ENCODE measurements at places on chromosomes 1 and 21.
A peak's percentile ranks its signal among the peaks of the same experiment; 100 is the strongest.

GRCh38 chr21:36946949-36947356, 19.5 kb downstream of the HLCS start:
- DNase-seq = no peak

GRCh38 chr1:67573311-67573872, 111.6 kb upstream of the GADD45A start:
- no peak for DNase-seq

DNA sequence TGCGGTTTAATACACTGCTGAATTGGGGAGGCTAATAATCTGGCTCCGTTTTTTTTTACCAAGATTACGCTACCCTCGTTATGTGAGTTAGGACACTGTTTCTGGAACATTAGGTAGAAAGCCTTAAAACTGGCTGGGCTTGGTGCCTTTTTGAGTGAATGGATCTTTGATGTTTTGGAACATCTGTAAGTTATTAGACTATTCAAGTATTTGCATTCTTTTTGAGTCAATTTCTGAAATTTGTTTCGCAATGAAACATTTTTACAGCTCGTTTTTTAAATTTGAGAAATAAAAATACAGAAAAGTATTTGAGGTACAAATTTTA, 106.9 kb downstream of the LTN1 start:
- peak; percentile 76 for DNase-seq

- no peak for DNase-seq
Measured at GRCh38 chr1:19815801-19816736, 986 bp upstream of the RNF186 start.

DNA sequence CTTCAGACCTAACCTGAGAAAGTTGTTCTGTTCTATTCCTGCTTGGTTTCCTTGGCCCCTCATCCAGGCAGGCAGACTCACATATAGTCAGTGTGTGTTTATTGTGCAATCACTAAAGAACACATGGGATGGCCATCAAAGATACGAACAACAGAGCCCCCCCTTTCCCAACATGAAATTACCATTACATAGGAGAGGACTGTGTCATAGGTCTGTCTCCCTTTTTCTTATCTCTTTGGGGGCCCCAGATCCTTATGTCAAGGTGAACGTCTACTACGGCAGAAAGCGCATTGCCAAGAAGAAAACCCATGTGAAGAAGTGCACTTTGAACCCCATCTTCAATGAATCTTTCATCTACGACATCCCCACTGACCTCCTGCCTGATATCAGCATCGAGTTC, 21.6 kb downstream of the SYT11 start:
- DNase-seq = no peak

DNA sequence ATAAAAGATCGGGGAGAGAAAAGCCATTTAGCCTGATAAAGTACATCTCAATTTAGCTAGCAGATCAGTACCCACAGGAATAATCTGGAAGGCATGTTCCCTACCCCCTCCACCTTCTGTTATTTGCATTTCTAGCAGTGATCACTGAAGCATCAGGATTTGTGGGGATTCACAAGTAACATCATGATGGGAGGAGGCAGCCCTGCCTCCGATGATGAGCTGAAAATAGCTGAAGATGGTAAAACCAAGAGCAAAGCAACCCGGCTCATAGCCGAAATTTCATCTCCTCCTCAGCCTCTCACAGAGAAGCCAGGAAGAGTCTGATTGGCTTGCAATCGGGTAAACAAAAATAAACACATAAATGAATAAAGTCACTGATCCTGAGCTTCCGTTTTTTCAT, 2.4 kb downstream of the CCSAP start:
- no peak for DNase-seq

DNA sequence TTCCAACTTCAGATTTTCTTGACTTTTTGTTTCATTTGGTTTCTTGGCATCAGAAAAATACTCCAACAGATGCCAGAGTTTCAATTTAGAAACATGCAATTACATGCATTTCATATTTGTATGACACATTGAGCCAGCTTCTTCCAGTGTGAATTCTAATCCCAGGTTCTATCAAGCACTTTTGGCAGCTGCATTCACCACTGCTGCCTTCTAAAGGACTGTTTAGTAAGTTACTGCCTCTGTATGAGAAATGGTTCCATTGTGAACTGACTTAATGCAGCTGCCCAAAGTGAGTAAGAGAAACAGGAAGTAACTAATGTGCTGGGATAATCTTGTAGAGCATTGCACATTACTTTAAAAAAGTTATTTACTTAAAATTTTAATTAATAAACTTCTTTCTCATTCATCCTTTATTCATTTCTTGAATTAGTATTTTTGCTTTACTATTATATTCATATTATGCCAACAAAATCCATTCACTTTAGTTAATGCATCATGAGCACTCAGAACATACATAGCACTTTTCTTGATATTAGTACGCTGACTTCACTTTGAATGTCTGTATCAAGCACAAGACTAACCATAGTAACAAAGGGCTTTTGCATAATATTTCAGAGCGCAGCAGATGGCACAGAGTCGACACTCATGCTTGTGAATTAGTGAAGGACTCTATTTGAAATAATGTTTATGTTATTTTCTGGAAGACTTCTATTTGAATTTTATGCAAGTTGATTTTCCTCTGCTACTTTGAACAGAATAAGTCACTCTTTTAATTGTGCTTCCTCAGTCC, 9.8 kb downstream of the RGS18 start:
- peak; percentile 40 for DNase-seq

DNA sequence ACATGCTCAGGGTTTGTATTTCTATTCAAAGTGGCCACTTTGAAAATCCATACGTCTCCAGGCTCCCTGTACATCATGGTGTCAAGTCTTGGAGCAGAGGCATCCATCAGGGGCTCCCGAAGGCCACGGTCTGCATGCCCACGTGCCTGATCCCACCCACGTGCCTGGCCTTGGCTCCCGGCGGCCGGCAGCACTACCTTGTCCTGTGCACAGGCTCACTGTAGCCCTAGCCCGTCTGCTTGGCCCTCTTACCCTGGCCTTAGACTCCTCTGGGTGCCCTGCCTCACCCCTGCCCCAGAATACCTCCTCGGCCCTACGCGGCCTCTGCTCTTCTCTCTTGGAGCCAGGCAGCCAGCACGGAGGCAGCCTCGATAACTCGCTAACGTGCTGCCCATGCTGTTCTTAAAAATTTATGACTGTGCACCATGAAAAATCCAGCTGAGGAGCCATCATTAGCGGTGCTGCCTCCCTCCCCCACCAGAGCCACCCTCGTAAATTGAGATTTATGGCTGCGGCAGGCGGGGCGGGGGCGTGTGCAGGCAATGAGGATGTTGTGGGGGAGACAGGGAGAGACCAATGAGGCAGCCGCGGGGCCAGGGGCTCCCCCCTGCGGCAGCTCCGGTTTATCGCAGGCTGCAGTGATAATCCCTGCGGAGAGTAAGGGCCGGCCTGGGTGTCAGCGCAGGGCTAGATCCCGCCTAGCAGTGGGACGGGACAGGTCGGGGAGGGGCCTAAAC, 24.6 kb downstream of the DMAP1 start:
- peak; percentile 75 for DNase-seq

DNA sequence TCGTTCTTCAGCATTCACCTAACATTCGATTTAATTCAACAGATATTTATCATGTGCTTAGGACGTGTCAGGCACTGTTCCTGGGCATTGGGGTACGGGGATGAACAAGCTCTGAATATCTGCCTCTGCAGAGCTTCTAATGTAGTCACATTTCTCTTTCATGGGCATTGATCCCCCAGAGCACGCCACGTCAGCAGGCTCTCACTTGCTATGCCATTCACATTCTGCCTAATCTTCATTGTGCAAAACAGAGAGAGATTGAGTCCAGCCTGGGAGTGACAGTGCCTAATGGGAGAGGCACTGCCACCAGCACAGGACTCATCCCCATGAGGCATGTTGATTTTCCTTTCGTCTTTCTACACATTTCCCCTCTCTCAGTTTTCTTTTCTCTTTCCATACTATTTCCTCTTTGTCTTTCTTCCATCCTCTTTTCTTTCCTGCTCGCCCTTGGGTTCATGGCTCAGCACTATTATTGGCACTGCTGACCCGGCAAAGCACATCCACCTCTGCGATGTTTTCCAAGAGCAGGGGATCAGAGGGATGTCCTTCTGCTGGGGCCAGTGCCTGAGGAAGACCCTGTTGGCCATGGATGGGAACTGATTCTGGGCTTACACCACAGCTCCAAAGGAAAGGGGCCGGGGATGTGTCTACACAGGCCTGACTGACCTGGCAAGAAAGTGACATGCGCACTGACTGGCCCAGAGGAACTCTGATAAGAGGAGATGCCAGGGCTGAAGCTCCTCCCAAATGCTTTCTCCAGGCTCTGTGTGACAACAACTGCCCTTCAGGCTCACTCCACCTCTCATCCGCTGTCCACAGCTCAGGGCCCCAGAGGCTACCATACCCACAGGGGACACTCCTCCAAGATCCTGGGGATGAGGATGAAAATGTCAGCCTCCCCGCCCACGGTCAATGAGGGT, 195.9 kb downstream of the TOMM20 start:
- DNase-seq = no peak

GRCh38 chr1:91897016-91897415, 11.1 kb upstream of the TGFBR3 start:
- DNase-seq = no peak

- peak; percentile 99 for DNase-seq
Measured at GRCh38 chr21:18529254-18529653, 125.7 kb upstream of the TMPRSS15 start.

DNA sequence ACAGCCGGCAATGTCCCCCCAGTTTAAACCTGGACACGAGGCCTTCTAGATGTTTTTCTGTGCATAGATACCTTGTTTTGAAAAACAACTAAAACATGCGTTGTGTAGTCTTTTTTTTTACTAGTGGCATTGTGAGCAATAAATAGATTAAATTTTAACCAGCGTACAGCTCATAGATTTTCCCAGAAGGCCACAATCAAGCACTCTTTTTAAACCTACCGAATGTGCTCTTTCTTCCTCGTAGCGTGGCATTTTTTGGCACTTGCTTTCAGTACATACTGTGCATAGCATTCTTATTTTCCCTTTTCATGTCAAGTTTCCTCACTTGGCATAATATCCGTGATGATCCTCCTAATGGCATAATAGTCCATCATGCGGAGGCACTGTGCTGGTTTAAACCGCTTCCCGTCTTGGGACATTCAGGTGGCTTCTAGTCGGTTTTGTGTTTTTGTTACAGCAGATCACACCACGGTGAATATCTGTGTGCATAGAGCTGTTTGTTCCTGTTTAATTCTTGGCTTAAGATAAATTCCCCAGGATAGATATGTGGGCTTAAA, 95.3 kb downstream of the PDE9A start:
- no peak for DNase-seq

DNA sequence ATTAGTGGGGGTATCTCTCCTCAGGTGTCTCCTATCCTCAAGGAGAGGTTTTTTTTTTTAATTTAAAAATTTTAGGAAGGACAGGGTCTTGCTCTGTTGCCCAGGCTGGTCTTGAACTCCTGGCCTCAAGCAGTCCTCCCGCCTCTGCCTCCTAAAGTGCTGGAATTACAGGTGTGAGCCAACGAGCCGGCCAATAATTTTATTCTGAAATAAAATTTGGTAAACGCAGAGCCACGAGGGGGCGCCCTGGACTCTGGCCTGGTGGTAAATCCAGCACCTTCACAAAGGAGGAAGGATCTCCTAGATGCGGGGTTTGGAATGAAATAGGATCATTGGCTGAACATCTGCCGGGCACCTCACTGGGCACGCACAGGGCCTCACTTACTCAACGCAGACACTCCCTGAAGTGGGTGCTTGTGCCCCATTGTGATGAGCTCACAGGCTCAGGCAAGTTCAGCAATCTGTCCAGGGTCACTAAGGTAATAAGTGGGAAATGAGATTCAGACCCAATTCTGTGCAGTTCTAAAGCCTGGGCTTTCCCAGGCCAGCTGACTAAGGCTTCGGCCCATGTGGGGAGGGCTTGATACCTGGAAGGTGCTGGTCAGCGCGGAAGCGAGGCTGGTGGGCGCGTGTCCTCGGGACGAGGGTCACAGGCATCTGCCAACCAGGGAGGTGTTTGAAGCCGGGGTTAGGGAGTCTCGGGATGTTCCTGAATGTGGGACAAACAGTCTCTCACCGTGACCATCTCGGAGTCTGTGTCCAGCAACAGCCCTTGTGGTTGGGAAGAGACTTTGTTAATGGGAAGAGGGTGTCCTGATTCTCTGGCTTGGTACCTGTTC, 32.7 kb upstream of the ETV3 start:
- DNase-seq = peak; percentile 15

DNA sequence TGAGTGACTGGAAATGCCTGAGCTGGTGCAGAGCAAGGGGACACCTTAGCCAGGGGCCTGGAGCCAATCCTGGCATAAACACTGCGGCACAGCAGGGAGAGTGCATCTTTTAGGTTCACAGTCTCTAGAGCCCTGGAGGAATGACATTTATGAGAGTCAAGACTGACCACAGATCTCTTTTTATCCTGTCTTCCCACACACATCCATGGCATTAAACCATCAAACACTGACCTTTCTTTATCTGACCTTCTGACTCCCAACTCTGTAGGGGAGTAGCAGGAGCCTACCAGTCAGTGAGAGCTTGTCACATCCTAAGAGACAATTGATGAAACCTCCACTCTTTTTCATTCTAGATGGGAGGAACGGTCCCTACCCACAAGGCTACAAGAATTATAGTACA, 7.9 kb downstream of the CD34 start:
- DNase-seq = no peak

GRCh38 chr1:231338270-231339128, at the start of gene SPRTN:
SPRTN (plus strand) TSS chr1:231338293; CDS start chr1:231338384, 91 bp downstream.
- DNase-seq = no peak

DNA sequence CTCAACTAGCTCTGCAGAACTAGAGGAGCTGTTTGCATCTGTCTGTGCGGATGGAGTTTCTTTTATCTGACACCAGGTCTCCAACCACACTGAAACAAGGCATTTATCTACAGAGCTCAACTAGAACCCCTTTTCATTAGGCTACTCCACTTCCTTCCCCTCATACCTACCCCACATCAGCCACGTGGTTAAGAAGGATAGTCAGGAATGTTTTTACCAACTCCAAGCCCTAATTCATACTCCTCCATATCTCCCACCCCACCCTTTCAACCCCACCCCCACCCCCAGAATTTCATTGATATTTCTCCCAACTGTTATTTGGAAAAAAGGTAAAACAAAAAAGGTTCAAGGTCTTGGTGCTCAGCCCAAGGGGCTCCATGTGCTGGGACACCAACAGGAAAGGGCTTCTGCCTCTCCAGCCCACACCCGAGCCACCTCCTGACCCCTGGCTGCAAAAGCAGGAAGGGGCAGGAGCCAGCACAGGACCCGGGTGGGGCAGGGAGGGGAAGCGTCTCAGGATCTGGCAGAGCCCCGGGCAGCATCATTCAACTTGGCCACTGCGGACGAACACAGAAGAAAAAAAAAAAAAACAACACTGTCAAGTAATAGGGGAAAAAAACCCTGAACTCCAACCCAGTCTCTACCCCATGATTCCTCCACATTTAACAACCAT, 7.0 kb downstream of the ENSA start:
- DNase-seq = no peak

All from fibroblast of upper back skin (primary cell).